ENCODE measurements at places on chromosomes 1 and 21.

DNA sequence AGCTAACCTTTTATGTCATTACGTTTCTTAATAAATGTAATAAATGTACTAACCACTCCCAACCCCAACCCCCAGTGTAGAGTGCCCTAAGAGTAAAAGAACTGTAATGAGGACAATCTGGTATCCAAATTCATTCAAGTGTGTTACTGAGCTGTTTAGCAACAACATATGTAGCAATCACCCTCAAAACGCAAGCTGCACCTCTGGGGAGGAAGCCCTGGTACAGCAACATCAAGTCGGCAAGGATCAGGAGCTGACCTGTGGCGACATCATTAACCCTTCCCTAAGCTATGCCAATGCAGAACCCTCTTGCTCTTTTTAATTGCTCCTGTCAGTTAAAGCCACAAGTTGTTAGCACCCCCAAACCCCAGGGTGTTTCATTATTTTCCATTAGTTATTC lies 47.1 kb downstream of the STX6 start:
- peak; percentile 27 for DNase-seq

DNA sequence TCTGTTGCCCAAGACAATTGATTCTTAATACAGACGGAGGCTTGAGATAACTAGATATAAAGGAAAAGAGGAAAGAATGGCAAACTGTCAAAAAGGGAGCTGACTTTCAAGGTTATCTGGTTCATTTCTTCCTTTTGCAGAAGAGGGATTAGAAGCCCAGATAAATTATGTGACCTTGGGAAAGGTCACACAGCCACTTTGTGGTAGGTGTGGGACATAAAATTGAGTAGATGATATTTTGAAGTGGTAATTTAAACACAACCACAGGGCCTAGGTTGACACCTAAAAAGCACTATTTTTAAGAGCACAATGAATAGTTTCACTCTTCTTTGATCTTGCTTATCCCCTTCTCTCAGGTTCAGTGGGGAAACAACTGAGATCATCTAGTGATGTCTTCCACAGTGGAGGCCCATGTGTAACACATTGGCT lies 16.9 kb upstream of the KIAA0040 start:
- no peak for DNase-seq

GRCh38 chr1:50419907-50420677 lies 3.2 kb downstream of the DMRTA2 start:
- no peak for DNase-seq

- no peak for DNase-seq
These were observed 18.6 kb downstream of the SMG7 start for GRCh38 chr1:183490932-183491331.

DNA sequence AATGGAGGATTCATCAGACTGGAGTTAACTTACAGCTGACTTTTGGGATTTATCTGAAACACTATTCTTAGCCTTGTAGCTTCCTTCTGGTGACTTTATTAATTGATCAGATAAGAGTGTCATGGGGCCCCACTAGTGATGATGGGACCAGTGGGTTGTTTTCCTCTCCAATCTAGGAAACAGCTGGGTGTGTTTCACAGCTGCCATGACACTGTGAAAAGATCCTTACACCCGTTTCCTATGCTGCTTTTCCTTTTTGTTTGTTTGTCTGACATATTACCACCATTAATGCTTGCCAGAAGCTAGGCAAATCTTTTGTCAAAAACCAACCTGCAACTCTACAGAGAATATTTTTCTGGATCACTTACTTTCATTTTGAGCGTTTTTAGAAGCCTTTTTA lies 86.2 kb downstream of the ZBTB18 start:
- no peak for DNase-seq

DNA sequence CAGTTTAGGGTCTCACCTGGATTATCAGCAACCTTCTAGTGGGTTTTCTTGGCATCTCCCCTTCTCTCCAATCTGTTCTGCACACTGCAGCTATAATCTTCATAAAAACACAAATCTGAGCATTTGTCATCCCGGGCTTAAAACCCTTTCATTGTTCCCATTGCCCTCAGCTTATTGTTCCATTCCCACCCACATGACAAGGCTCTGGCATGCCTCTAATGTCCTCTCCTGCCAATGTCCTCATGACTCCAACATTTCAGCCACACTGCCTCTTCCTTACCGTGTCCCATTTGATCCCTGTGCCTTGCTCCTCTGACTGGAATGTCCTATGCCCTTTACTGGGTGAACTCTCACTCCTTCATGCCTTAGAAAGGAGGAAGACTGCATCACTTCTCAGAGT lies 7.5 kb upstream of the DPH2 start:
- DNase-seq: no peak

GRCh38 chr21:14215971-14216641 lies at the start of gene RBM11:
RBM11 (plus strand) TSS chr21:14216157; CDS start chr21:14216187, 30 bp downstream.
- peak; percentile 48 for DNase-seq

- peak; percentile 66 for DNase-seq
These were observed 5.3 kb downstream of the HES2 start for GRCh38 chr1:6414443-6414844.

DNA sequence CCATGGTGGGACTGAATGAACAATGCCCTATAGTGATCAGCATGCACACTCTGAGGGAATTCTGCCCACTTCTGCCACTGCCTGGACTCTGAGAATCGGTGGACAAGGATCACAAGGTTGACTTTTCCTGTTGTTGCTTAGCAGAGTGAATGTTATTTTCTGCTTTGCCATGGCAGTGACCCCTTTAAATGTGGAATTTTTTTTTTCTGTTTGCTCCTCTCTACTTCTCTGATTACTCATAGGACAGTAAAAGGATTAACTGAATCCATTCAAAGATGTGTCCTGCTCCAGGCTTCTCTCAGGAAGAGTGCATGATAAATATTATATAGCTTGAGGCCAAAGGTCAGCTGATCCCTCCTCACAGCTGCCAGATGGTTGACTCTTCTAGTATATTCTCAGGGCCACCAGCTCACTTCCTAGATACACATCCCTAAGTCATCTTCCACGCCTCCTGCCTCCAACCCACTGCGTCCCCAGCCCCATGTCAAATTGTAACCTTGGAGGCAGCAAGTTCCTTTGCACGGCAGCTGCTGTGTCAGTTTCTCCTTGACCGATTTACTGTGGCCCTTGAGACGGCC lies 74.0 kb upstream of the RALGPS2 start:
- peak; percentile 20 for DNase-seq

GRCh38 chr1:224433041-224433691 lies 1.4 kb downstream of the WDR26 start:
- DNase-seq: peak; percentile 56

DNA sequence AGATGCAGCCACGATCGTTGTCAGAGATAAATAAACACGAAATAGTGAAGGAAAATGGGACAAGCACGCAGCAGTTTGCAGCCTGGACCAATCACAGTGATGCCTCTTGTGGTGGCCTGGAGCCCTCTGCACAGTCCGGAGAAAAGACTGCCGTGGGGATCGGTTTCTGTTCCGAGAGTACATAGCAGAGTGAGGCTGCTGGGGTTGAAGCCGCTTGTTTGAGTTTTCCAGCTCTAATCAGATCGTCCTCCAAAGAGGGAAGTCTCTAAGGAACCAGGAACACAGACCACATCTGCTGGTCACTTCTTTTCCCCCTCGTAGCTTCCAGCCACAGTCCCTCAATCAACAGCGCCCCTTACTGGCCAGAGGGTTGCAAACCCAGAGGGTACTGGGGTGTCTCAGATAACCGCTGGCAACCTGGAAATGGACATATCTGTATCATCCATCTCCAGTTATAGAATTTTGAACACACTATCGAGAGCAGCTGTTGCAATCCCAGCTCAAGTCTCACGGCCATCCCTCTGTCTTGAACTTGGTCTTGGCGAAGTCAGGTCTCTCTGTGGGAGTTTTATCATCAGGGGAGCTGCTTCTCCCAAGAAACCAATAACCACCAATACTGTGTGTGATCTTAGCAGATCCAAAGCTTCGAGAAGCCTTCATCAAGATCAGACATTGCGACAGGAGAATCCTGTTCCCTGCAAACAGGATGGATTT lies 57.4 kb downstream of the OLIG1 start:
- DNase-seq: peak; percentile 69

DNA sequence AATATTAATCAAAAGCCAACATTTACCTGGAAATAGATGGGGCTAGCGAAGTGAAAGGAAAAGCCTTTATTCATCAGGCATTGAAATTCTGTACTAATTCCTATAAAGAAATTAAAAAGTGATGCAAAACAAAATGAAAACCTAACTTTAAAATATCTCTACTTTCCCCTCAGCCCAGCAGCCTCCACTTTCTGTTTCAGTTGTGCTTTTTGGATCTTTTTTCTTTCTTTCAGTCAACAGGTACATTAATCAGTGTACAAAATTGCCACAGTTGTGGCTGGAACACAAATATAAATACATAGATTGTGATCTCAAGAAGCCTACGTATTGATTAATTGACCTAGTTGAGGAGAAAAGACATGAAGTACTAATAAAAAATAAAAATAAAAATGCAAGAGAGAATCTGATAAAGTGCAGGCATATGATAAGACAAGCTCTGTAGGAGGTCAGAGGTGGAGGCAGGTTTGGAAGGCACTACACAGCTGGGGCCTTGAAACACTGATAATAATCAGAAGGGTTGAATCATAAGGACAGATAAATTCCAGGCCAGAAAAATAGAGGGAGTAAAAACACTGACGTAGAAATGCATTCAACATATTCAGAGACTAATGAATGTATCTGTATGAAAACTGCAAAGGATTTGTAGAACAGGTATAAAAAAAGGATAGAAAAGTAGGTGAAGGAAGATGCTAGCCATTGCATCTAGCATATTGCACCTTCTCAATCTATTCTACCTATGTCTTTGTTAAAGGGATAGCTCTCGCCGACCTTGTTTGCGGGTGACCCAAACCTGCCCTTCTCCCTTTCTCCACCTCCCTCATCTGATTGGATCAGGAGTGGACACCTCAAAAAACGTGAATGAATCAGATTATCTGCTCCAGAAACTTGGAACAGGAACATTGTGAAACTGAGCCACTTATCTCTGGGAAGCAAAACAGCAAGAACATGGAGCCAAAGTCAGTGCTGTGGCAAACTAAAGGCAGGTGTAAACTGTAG lies 607.8 kb upstream of the ADGRL2 start:
- no peak for DNase-seq

DNA sequence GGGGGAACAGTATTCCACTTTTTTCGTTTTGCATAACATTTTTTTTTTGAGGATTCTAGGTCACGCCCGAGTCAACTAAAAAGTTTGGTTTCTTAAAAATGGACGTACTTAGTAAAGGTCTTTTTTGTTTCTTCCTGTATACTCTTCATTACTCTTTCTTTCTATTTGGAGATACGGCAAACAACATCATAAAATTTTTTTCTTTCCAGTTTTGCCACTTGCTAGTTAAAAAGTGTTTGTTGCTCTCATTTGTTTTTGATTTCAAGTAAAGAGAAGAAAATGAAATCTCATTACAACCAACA lies 788 bp upstream of the MPC2 start:
- no peak for DNase-seq

- no peak for DNase-seq
These were observed 48.7 kb upstream of the KIF1B start for GRCh38 chr1:10161541-10162290.

DNA sequence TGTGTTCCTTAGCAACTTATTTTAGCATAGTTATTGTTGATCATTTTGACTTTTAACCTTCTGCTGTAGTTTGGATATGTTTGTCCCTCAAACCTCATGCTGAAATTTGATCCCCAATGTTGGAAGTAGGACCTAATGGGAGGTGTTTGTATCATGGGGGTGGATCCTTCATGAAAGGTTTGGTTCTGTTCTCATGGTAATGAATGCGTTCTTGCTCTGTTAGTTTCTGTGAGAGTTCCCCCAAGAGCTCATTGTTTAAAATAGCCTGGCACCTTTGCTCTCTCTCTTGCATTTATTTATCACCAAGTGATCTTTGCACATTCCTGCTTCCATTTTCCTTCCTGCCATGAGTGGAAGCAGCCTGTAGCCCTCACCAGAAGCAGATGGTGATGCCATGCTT lies 372.1 kb upstream of the VAMP3 start:
- no peak for DNase-seq

- DNase-seq: peak; percentile 12
These were observed 22.7 kb upstream of the RGS8 start for GRCh38 chr1:182707122-182707521.

GRCh38 chr1:39965044-39965443 lies 10.1 kb downstream of the MFSD2A start:
- no peak for DNase-seq

DNA sequence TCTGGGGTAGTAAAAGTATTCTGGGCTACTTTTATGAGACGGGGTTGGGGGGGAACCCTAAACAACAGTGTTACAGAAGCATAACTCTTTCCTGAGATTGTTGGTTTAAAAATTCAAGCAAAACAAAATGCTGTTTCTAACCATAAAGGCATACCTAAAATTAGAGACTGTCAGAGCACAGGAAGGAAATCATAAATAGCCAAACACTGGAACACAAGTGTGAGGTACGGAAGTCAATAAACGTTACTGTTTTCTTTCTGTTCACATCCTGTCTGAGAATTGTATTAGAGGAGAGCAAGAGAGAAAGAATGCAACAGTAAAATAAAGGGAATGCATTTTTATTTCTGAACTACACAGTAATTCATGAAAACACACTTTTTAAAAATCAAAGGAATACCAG lies 42.8 kb upstream of the IL12RB2 start:
- no peak for DNase-seq

GRCh38 chr1:110524311-110525248 lies 5.6 kb upstream of the KCNA10 start:
- peak; percentile 53 for DNase-seq

DNA sequence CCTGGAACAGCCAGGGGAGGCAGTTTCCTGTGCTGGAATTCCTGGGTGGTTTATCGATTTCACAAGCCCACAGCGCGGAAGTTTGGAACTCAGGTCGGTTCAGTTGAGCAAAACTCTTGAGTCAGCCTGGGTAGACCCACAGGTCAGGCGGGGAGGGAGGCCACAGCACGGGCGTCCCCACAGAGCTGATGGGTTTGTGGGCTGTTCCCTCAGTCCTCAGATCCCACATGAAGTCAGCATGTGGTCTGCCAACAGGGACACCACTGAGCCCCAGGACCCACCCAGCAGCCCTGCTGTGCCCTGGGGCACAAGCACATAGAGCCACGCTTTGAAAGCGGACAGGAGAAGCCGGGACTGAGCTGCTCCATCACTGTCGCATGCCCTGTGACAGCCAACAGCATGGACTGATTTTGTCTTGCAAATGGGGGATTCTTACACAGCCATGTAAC lies 17.4 kb downstream of the BMP8A start:
- DNase-seq: no peak

DNA sequence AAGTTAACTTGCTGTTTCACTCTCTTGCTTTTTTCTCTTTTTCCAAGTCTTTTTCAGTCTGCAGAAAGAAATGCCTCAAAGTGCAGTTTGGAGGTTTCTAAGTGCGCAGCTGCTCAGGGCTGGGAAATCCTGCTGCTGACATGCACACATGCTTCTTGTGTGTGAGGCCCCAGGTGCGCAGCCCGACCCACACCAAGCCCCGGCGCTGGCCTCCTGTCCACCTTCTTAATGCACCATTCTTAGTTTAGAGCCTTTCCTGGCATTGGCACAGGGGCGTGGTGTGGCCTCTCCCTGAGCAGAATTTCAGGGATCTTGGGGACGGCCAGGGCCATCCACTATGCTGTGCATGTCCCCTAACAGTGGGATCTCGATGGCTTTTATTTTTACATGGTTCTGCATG lies 315.2 kb downstream of the CAMTA1 start:
- no peak for DNase-seq

GRCh38 chr1:199377211-199377610 lies 650.3 kb upstream of the NR5A2 start:
- DNase-seq: no peak

GRCh38 chr1:11563560-11564069 lies 84.7 kb downstream of the DISP3 start:
- DNase-seq: peak; percentile 24

- DNase-seq: no peak
These were observed 302.8 kb downstream of the MATN1 start for GRCh38 chr1:30420519-30421050.

- DNase-seq: no peak
These were observed 204.4 kb downstream of the LMX1A start for GRCh38 chr1:165152109-165152508.

Measured in adipocyte (in vitro differentiated cells).